ENCODE measurements at places on chromosomes 11 and 22. TPM values are rescaled to one million over a fixed set of nuclear protein-coding genes. Genes with fewer than 3 reads are reported as not detected.

DNA sequence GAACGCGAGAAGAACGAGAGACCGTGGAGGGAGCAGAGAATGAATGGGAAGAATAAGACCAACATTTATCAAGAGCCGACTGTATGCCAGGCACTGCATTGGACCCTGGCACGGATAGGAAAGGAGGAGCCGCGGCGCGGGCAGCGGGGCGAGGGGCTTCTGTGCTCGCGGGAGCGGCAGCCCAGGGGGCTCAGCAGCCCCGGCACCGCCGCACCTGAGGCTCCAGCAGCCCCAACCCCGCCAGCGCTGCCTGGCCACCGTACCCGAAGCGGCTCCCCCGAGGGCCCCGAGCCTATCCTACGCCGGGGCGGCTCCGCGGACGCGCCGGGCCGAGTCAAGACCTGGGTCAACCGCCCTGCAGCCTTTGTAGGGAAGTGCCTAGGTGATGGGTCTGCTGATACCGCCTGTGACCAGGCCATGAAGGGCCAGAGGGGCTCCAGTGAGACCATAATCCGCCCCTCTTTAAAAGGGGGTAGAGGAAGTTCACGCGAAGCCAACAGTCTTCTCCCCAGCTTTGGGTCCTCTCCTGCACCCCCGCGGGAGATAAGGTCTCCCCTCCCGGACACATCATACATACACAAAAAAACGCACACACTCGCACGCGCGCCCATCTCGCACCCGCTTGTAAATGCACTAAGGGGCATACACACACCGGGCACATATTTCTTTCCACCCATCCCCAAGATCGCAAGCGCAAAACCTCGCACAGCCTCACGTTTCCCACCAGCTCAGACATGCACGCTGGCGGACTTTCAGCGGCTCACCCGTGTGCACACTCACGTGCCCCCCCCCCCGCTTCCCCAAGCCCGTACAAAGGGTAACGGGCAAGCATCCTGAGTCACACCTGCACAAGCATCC lies 935 bp upstream of the RTN4RL2 start:
- no peak for DNase-seq

DNA sequence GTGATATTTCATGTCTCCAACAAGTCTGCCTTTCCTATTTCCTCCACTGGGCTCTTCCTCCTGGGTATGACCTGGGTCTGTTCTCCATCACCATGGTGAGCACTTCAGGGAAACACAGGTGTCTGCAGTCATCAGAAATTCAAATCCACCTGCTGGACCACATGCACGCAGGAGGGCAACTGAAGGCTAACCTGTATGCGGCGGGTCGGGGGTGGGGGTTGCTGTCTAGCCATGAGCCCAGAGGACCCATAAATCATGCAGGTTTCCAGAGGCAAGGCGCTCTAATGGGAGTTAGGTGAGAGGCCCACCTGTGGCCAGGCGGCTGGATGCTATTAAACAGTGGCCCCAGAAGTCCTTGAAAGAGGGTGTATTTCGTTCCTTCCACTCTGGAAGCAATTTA lies 11.1 kb upstream of the PAMR1 start:
- no peak for DNase-seq

DNA sequence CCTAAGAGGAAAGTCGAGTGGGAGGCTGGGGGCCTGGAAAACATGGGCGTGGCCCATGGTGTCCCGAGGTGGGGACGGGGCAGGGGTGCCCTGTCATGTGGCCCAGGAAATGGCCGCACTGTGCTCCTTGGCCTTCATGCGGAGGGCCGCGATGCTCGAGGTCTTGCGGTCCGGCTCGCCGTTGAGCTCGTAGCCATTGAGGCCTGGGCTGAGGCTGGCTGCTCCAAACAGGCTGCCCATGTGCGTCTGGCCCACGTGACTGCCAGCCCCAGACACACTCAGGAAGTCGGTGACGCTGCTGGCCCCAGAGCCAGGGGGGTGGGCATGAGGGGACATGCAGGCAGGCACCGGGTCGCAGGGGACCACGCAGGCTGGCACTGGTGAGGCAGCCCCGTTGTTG lies 45.2 kb downstream of the ALX4 start:
- no peak for DNase-seq

- DNase-seq: peak; percentile 7
Measured at GRCh38 chr22:28268171-28268570, 349.1 kb upstream of the PITPNB start.

SOX6 gene
- total RNA-seq: 0.09 TPM

GRCh38 chr11:114553642-114554041 lies 6.0 kb downstream of the NXPE1 start:
- no peak for DNase-seq

OMP gene
- not detected for total RNA-seq

SLC35F2 gene
- total RNA-seq: 74.1 TPM

GRCh38 chr11:12092714-12093113 lies 17.7 kb upstream of the MICAL2 start:
- DNase-seq: no peak

OR5B21 gene
- total RNA-seq: not detected

FZD4 gene
- 214 TPM for total RNA-seq

- no peak for DNase-seq
Measured at GRCh38 chr11:6253197-6253596, 6.4 kb upstream of the CCKBR start.

DNA sequence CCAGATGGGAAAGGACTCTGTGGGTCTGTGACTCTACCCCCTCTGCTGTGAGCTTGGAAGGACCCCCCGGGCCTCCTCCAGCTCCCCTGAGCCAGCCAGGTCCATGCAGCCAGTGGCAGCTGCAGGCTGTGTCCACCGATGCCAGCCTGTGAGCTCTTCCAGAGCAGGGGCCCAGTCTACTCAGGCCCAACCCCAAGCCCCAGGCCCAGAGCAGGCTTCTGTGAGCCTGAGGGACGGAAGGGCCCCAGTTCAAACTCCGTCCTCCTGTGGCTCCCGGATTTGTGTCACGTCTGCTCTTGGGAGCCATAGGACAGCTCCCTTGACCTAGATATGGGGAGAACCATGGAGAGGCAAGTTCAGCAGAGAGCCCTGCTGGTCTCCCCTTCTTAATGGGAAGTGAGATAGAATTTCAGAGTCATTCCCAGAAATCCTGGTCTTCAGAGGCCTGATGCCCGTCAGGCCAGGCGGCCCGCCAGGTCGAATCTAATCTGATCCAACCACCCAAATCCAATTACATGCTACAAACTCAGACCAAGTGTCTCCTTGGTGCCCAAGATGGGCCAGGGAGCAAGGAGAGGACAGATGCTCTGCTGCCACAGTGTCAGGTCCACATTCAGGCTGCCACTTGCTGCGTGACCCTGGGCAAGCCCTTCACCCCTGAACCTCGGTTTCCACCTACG lies 75.1 kb downstream of the SCUBE1 start:
- DNase-seq: no peak

- peak; percentile 93 for DNase-seq
Measured at GRCh38 chr11:72821920-72822799, 7.9 kb downstream of the ATG16L2 start.

CD3E gene
- not detected for total RNA-seq

DNA sequence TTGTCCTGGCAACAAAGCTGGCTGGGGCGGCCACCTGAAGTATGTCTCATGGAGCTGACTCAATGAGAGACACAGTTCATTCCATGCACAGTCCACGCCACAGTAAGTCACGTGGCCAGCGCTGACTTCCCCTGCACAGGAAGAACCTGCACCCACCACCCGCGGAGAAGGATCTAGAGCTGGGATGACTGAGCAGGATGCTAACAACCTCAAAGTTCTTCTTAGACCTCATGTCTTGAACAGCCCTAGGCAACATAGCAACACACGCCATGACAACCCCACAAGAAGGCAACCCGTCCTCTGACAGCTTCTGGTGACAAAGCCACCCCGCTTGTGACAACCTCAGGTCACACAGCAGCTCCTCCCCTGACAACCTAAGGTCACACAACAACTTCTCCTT lies 76.9 kb upstream of the B3GAT1 start:
- no peak for DNase-seq

GRCh38 chr11:126158054-126158791 lies 53.2 kb downstream of the RPUSD4 start:
- DNase-seq: no peak

- DNase-seq: no peak
Measured at GRCh38 chr11:42036201-42036600, 576.7 kb upstream of the LRRC4C start.

DNA sequence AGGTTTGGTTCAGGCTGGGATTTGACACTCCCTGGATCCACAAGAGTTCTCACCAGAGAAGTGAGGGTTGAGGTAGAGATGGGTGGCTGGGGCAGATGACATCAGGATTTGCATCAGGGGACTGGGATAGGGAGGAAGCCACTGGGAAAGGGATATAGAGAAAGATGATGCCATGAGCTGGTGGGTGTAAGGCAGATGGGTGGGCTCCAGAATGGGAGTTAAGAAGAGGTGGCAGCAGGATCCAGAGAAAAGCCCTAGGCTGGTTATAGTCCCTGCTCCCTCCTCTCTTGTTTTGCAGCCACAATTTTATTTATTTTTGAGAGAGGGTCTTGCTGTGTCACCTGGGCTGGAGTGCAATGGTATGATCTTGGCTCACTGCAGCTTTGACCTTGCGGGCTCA lies 1.8 kb upstream of the C1QTNF4 start:
- DNase-seq: no peak

GRCh38 chr22:37420686-37421467 lies 6.4 kb downstream of the ELFN2 start:
- DNase-seq: peak; percentile 52

- DNase-seq: no peak
Measured at GRCh38 chr22:32733923-32734514, 67.5 kb upstream of the TIMP3 start.

GRCh38 chr22:30420347-30421125 lies 5.0 kb upstream of the MTFP1 start:
- DNase-seq: peak; percentile 88

DNA sequence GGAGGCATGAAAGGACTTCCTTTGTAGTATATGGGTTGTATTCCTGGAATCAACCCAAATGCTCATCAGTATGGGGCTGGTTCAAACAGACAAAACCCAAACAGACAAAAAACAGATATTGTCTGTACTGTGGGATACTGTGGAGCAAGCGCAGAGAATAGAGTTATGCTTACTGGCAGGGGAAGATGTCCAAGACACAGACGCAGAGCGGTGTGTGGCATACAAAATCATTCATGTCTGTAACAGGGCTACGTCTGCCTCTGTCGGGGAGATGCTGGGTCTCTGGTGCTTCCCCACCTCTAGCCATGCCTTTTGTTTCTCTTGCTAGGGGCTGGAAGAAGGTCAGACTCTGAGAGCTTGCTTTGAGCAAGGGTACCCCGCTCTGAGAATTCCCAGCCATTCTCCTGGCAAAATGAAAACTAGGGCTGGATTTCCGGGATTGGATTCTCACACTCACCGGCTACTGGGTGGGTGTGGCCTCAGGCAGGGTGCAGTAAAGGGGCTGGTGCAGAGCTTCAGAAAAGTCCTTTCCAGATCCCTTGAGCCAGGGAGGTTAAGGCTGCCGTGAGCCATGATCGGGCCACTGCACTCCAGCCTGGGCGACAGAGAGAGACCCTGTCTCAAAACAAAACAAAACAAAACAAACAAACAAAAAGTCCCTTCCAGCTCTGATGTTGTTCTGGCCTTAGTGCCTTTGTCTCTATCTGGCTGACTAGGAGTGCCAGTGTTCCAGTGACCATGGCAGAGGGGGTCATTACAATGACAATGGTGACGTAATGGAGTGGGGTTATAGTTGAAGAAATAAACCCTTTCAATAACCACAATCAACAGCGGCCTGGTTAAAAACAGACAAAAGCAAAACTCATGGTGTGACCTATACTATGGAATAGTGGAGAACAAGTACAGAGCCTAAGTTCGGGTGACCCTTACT lies 2.9 kb upstream of the ABCC8 start:
- peak; percentile 40 for DNase-seq

GRCh38 chr22:30021881-30022619 lies 58.2 kb upstream of the HORMAD2 start:
- DNase-seq: no peak

ASPHD2 gene
- total RNA-seq: 1.2 TPM

DNA sequence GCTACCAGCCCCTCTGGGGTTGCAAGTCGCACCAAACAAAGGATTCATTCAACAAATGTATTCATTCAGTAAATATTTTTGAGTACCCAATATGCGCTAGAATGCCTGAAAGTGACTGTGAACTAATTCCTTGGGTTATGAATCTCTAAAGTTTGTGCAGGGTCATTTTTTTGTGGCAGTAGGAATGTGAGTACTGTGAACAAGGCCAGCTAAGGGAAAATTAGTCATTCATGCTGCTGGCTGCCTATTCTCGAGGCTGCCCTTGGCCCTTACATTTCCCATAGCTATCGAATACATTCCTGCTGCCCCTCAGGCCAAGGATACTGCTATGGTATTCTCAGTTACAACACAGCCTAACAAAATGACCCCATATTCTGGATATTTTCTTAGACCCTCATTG lies 141.6 kb downstream of the TRPC6 start:
- no peak for DNase-seq

SPATA19 gene
- total RNA-seq: not detected

POTEH gene
- total RNA-seq: not detected

H19 gene
- total RNA-seq: 66.4 TPM
